ENCODE measurements at places on chromosomes 11 and 22.

DNA sequence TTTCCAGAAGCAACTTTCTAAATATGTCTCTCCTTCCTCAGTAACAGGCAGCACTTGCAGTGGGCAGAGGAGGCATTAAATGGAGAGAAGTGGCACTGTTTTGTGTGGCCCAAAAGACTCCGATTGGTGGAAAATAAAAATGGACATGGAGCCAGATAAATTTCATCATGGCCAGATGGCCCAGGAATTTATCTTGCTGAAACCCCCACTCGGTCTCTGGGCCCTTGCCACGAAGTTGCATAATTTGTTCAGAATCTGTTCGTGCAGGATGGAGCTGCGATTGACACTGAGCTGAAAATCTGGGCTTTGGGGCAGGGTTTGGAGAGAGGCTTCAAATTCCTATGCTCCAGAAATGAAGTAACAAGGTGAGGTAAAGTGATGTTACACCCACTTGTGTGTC is 65.5 kb downstream of the C11orf91 start:
- no peak for DNase-seq

DNA sequence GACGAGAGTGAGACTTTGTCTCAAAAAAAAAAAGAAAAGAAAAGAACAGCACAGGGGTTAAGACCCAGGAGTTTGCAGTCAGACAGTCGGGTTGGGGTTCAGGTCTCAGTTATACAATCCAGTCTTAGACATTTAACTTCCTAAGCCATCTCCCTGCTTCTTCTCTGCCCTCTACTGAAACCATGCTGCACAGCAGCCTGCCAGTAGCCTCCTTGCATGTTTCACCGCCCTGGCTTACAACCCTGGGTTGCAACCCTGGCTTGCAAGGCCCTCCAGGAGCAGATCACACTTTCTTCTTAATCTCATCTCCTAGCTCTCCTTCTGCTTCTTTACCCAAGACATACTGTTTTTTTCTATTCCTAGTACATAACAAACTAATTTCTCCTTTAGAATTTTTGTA is 5.9 kb upstream of the B3GAT3 start:
- DNase-seq, result no peak

DNA sequence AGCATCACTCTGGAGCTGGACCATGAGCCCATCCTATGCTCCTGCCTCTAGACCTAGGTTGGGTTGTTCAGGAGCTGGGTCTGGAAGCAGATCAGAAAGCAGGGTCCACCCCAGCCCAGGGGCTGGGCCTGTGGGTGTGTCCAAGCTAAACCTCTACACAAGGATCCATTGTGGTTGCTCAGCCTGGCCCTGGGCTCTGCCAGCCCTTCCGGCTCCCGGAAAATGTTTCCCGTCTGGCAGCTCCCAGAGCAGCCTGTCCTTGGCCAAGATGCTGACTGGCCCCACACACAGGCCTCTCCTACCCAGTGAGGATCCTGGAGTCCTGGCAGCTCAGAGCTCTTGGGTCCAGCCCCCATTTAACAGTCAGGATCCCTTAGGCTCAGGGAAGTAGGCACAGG is 35.3 kb upstream of the FCHSD2 start:
- DNase-seq, result no peak

DNA sequence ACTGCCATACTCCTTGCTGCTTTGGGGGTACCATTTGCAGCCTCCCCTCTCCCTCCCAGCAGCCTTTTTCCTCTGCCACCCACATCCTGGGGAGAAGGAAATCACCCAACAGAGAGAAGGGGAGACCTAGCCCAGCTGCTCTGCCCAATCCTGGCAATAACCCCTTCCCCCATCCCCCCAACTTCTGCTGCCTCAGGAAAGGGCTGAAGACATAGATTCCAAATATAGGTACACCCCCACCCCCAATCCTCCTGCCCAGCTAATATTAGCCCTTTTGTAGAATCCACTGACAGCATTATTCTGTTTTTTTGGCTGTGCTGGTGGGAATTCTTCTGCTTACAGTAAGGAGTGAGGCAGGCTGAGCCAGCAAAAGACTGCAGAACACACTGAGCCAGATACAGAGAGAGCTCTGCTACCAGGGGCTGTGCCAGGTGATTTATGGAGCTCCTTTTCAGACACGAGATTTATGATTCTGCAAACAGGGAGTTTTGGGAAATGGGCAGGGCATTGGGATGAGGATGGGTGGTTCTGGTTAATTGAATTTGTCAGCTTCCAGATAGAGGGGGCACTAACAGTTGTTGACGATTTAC is 164.0 kb downstream of the TENM4 start:
- no peak for DNase-seq

- no peak for DNase-seq
These were observed 177.9 kb downstream of the RRAS2 start for GRCh38 chr11:14181121-14181520.

GRCh38 chr11:33819278-33820035 is 45.1 kb upstream of the FBXO3 start:
- DNase-seq, result no peak
